ENCODE measurements at places on chromosomes 1 and 21.
A peak's percentile ranks its signal among the peaks of the same experiment; 100 is the strongest.

- no peak for DNase-seq
These were observed 167.7 kb downstream of the DNAH14 start for GRCh38 chr1:225097175-225097574.

GRCh38 chr1:23167353-23168078, 1.1 kb downstream of the LUZP1 start:
- DNase-seq: peak; percentile 70

GRCh38 chr1:205972491-205973168, 29.4 kb upstream of the SLC26A9 start:
- DNase-seq: peak; percentile 19

DNA sequence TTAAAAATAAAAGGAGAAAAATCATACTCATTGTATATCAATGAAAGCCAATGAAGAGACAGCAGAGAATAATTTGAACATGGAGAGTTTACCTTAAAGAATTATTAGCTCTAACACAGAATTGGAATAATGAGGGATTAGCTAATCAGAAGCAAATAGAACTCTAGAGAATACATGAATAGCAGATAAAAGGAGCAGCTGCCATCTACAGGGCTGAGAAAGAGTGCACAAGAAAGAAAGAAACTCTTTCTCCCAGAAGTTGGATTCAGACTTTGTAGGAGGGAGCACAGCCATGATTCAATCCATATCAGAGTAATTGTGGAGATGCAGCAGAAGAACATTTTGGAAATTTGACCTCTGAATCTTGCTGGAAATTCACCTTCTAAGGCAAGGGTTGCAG, 1171.2 kb downstream of the PLA2G4A start:
- DNase-seq: no peak

All from EL (cell line).